ENCODE measurements at places on chromosomes 13 and 19.

DNA sequence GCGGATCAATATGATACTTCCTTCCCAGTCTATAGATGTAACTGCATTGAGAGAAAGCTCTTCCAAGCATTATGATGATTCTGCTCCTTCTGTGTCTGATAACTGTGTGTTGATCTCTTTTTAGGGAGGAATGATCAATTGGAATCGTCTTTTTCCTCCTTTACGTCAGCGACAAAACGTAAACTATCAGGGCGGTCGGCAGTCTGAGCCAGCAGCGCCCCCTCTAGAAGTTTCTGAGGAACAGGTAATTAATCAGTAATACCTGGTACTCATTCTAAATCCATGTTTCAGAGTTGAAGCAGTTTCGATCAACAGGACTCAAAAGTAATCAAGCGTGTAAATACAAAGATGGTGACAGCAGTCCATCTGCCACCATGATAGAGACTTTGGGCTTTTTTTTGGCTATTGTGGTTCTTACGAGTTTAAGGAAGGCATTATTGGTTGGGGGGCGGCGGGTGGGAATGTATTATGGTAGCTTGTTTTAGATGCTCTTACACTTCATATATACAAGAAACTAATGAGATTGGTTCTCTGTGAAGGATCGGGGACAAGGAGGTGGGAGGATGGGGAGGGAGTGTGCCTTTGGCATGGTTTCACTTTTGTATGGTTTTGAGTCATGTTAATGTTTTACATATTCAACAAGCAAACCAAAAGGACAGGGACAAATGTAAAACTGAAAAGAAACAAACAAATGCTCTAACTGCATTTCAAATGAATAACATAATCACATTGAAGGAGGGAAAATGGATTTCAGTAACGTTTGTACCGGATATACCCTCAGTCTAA is 60.7 kb upstream of the GPR183 start:
- no peak for DNase-seq

GRCh38 chr19:38850976-38851621 is 1.3 kb upstream of the HNRNPL start:
- no peak for DNase-seq

DNA sequence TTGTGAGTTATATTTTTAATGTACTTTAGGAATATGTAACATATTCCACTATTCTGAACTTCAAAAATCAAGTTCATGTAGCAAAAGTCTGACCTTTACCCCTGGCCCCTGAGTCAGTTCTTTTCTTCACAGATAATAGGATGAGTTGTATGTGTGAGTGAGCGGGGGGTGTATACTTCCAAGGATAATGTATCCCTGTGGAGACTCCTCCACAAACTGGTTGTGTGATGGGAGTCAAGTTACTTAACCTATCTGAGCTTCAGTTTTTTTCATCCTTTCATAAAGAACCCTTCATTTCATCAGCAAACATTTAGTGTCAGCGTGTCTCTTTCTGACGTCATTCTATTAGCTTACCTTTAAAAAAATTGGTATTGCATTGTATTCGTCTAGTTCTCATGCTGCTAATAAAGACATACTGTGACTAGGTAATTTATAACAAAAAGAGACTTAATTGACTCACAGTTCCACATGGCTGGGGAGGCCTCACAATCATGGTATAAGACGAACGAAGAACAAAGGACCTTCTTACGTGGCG is 288.1 kb upstream of the GPC6 start:
- no peak for DNase-seq

DNA sequence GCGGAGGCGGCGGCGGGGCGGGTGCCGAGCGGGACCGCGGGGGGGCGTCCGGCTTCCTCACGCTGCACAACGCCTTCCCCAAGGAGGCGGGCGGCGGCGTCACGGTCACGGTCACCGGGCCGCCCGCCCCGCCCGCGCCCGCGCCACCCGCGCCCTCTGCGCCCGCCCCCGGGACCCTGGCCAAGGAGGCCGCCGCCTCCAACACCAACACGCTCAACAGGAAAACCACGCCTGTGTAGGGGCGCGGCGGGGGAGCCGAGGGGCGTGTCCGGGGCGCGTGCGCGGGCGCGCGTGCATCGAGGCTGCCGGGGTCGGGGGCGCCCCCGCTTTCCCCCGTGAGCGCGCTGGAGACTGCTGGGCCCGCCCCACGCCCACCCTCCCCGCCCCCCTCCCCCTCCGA is 8.8 kb upstream of the CACNG6 start:
- DNase-seq, result no peak

- no peak for DNase-seq
Measured at GRCh38 chr19:13120817-13121216, 2.8 kb downstream of the NACC1 start.

GRCh38 chr13:43353631-43354030 is 330.2 kb downstream of the DNAJC15 start:
- DNase-seq, result no peak

- no peak for DNase-seq
Measured at GRCh38 chr13:75445717-75446499, 36.1 kb downstream of the TBC1D4 start.

GRCh38 chr19:33905937-33906577 is 109.4 kb downstream of the KCTD15 start:
- no peak for DNase-seq

GRCh38 chr13:50629497-50629896 is 214.0 kb downstream of the DLEU7 start:
- DNase-seq, result no peak

GRCh38 chr19:51726049-51726448 is 2.3 kb upstream of the HAS1 start:
- no peak for DNase-seq

GRCh38 chr19:33175886-33176669 is 18.1 kb upstream of the LRP3 start:
- DNase-seq, result no peak

DNA sequence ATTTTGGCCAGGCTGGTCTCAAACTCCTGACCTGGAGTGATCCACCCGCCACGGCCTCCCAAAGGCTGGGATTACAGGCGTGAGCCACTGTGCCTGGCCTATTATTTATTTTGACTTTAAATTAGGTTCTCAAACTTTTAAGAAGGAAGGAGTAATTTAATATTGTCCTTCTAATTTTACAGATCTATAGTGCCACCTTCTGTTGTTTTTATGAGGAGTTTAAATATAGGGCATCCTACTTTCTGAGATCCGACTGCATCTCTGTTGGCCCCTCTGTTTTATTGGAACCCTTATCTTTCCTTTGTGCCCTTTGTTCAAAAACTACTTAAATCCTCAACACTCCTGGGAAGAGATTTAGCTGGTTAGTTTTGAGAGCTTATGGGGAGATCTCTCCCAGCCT is 25.4 kb upstream of the ZMYM5 start:
- no peak for DNase-seq

GRCh38 chr19:54521022-54521859 is 18.6 kb downstream of the LAIR2 start:
- DNase-seq, result no peak

DNA sequence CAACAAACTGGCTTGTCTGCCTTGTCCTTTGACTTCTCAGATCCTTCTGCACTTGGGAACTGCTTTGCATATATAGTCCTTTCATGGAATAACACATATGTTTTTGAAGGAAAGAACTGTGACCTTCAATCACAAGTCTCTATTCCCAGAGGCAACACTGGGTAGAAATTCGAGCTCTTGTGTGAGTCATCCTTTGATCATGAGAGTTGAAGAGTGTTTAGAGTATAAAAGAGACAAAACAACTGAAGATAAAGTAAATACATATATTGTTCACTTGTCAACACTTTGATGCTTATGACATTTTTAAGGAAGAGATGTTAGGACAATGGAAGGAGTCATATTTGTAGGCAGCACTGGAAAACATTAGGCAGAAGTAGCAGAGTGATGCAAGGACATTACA is 5.2 kb upstream of the OR7A5 start:
- no peak for DNase-seq

DNA sequence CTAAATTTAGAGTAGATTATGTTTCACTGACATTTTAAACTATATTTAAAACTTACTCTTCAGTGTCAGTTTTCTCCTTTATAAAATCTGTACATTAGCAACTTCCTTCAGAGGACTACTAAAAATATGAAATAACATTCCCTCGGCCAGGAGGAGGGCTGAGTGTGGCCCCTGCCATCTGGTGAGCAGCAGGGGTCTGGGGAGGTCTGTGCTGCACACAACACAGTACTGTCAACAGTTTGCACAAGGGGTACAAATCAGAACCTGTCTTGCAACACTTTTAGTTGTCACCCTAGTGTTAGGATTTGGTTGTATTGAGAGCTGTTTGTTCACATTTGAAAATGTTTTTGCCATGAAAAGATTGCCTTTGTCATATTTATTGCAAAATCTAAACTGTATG is 48.9 kb downstream of the TPP2 start:
- DNase-seq, result no peak

DNA sequence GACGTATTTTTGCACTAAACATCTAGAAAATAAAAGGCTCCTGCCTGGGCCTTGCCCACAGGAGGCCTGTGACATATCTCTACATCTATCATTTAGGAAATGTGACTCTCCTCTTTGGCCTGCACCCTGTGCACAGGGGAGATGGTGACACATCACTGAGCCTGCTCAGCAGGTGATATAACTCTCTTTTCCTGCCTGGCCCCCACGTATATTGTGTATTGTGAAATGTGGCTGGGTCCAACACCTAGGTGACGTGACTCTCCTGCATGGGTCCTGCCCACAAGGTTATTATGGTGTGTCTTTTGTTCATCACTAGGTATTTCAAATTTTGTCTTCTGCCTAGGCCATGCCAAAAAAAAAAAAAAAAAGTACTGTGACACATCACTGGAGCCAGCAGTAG is 61.4 kb upstream of the ZNF724 start:
- DNase-seq, result no peak

GRCh38 chr19:28024920-28025319 is 1188.0 kb downstream of the UQCRFS1 start:
- no peak for DNase-seq

- no peak for DNase-seq
Measured at GRCh38 chr19:19280561-19280960, 7.5 kb upstream of the TM6SF2 start.

GRCh38 chr19:5987077-5987818 is 9.3 kb upstream of the RANBP3 start:
- DNase-seq, result no peak

DNA sequence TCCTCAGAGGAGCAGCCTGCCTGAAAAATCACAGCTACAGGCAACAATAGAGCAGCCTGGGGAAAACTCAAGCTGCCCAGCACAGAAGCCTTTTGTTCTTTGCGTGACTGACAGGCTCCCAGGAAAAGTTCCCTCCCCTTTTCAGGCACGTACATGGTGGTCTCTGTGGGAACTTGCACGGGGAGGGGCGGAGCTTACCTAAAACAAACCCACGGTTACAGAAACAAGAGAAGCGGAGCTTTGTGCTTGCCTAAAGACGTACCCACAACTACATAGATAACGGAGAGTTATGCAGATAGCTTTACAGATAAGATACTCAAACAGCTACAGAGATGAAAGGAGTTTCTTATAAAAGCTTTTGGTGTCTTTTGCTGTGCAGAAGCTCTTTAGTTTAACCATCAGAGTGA is 11.4 kb downstream of the ETFB start:
- DNase-seq, result no peak

DNA sequence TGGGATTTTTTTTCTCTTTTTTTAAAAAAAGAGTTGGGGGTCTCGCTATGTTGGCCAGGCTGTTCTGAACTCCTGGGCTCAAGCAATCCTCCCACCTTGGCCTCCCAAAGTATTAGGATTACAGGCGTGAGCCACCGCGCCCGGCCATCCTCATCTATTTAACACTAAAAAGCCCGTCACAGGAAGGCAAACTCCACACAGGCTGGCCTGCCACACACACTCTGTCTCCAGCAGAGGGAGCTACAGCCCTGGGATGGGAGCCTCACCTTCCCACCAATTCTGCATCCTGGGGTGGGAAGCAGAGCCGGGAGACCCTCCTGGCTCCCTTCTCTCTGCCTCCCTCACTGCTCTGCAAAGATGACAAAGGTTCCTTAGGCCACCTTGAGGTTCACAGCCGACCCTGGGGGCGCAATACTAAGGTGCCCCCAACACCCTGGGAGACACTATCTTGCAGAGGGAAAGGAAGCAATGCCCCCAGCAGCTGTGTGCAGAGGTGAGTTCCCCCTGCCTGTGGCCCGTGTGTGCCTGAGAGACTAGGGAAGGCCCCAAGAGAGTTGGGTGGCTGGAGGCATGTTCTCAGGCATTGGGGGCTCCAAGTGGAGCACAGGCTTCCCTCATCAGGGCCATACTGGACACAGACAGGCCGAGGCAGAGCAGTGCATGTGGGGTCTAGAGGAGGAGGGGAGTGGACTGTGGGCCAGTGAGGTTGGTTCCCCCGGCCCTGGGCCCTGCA is 27.4 kb upstream of the TIMM44 start:
- DNase-seq, result no peak

DNA sequence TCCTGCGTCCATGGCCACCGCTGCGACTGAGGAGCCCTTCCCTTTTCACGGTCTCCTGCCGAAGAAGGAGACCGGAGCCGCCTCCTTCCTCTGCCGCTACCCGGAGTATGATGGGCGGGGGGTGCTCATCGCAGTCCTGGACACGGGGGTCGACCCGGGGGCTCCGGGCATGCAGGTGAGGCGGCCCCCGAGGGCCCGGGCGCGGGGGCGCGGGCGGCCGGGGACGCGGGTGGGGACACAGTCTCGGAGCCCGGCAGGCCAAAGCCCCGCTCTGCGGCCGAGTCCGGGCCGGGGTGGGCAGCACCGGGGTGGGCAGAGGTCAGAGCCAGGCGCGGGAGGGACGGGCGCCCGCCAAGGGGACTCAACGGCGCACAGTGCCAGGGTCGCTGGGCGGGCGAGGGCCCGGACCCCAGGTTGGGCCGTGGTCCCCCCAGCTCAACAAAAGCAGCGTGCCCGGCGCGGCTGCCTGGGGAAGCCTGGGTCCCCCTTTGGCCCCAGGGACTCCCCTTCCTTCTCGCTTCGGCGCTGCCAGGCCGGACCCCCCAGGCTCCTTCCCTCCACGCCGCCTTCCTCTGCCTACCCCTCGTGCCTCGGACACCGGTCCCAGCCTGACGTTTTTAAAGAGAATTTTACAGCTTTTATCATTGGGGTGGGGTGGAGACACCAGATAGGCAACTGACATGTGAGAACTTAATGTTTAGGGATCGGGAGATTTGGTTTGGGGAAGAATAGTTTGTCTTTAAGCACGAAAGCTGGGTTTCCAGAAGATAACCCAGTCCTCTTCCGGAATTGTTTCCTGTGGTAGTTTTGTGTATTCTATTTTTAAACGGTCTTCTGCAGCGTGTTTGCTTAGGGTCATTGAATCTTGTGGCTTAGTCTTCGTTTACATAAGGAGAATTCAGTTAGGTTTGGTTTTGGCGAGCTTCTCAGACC is 509 bp downstream of the TPP2 start:
- no peak for DNase-seq

DNA sequence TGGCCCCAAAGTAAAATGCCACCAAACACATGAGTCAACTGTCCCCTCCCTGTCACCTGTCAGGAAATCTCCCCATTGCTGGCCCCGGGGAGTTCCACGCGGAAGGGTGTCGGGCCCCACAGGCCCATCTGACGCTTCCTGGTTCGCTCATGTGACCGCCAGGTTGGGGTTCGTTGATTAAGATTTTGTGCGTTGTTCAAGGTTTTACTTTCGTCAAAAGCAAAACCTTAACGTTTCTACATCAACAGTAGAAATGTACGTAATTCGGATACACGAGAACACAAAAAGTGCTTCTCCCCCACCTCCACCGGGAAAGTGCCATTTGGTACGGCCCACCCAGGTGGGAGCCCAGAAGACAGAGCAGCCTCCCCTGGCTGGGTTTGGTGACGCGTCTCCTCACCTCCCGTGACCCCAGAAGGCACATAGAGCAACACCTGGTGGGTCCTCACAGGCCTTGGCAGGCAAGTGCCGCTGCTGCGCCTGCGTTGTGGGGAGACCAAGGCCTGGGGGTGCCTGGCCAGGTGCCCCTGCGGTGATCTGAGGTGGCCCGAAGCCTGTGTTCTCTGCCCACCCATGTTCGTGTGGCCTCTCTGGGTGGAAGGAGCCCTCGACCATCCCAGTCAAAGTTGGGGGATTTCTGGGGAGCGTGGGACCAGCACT is 161.6 kb downstream of the KDM4B start:
- DNase-seq, result no peak
